DMS79 (cell line): ENCODE measurements at places on chromosomes 3 and 15.

DNA sequence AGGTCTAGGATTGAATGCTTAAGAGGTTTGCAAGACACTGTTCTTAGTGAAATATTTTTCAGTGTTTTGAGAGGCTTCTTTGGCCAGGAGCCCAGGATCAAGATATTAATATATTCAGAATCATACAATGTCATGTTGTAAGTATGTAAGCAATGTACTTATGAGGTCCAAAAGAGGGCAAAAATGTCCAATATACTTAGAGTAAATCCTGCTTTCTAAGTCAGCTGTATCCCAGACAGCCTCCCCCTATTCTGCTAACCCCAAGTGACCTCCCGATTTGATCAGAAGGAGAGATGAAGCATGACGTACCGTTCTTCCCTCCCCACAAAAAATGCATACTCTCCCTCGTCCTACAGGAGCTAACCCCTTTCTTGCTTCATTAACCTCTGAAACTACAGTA, 70.9 kb downstream of the CHAC1 start:
- no peak for DNase-seq

- no peak for DNase-seq
Measured at GRCh38 chr3:119834754-119835370, 53.0 kb downstream of the NR1I2 start.

- no peak for DNase-seq
Measured at GRCh38 chr15:53110999-53111398, 320.9 kb upstream of the ONECUT1 start.

DNA sequence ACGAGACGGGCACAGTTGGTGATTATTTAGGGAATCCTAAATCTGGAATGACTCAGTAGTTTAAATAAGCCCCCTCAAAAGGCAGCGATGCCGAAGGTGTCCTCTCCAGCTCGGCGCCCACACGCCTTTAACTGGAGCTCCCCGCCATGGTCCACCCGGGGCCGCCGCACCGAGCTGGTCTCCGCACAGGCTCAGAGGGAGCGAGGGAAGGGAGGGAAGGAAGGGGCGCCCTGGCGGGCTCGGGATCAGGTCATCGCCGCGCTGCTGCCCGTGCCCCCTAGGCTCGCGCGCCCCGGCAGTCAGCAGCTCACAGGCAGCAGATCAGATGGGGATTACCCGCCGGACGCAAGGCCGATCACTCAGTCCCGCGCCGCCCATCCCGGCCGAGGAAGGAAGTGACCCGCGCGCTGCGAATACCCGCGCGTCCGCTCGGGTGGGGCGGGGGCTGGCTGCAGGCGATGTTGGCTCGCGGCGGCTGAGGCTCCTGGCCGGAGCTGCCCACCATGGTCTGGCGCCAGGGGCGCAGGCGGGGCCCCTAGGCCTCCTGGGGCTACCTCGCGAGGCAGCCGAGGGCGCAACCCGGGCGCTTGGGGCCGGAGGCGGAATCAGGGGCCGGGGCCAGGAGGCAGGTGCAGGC, 318.0 kb downstream of the FGF12 start:
- no peak for DNase-seq

GRCh38 chr3:158368271-158368670, 202.7 kb upstream of the MLF1 start:
- no peak for DNase-seq

GRCh38 chr3:94904156-94904674, 841.4 kb downstream of the NSUN3 start:
- no peak for DNase-seq

GRCh38 chr3:173501931-173502489, 104.5 kb downstream of the NLGN1 start:
- DNase-seq, result no peak

GRCh38 chr3:174358252-174358651, 500.9 kb upstream of the NAALADL2 start:
- no peak for DNase-seq

DNA sequence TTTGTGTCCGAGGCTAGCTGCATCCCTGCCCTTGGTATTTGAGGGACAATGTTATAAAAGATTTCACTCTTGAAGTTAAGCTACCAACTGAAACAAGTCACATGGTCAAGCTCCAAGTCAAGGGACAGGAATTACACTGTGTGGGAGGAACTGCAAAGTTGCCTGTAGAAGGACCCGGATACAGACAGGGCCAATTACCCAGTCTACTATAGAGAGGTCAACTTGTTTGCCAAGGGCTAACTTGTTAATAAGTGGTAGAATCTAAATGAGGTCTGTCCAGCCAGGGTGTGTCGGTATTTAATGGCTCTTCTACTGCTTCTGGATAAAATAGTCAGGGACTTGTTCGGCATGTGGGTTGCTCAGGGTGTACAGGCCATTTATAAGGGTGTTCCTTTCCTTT, 55.7 kb downstream of the PTPRG start:
- no peak for DNase-seq

DNA sequence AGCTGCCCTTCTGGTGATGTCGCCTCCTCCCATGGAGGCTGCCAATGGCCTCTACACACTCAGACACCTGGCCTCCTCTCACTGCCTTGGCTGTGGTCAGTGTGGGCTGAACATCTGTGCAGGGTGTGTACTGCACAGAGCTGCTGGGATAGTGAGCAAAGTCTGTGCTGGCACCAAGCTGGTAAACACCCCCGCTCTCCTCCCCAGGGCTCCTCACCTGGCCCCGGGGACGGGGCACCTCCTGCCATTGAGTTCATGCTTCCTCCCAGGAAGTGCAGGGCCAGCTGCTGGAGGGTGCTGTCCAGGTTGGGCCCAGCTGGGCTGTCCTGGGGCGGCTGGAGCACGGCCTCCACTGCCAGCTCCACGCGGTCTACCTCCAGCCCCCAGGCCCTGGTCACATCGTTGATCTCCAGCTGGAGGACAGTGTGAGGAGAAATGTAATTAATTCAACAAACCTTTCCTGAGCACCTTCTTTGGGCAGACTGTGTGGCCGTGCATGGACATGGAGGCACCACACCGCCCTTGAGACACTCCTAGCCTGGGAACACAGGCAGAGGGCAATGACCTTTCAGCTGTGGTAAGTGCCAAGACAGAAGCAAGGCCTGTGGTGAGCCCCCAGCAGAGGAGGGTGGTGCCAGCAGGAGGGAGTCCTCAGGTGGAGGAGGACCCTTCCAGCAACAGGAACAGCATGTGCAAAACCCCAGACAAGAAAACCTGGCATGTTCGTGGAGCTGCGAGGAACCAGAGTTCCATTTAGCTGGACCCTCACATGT, 6.8 kb downstream of the STOML1 start:
- DNase-seq, result no peak

GRCh38 chr3:133984975-133985374, 44.8 kb downstream of the SLCO2A1 start:
- no peak for DNase-seq

DNA sequence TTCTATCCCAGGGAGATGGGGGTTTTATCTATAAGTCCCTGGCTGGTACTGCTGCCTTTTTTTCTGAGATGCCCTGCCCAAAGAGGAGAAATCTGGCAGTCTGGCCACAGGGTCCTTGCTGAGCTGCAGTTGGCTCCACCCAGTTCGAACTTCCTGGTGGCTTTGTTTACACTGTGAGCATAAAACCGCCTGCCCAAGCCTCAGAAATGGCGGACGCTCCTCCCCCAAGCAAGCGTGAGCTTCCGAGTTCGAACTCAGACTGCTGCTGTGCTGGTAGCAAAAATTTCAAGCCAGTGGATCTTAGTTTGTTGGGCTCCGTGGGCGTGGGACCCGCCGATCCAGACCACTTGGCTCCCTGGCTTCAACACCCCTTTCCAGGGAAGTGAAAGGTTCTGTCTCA, 126.8 kb upstream of the SUCLG2 start:
- DNase-seq, result no peak

GRCh38 chr15:99181545-99181971, 67.8 kb downstream of the TTC23 start:
- no peak for DNase-seq

- DNase-seq, result no peak
Measured at GRCh38 chr3:30048431-30048830, 558.0 kb upstream of the TGFBR2 start.

DNA sequence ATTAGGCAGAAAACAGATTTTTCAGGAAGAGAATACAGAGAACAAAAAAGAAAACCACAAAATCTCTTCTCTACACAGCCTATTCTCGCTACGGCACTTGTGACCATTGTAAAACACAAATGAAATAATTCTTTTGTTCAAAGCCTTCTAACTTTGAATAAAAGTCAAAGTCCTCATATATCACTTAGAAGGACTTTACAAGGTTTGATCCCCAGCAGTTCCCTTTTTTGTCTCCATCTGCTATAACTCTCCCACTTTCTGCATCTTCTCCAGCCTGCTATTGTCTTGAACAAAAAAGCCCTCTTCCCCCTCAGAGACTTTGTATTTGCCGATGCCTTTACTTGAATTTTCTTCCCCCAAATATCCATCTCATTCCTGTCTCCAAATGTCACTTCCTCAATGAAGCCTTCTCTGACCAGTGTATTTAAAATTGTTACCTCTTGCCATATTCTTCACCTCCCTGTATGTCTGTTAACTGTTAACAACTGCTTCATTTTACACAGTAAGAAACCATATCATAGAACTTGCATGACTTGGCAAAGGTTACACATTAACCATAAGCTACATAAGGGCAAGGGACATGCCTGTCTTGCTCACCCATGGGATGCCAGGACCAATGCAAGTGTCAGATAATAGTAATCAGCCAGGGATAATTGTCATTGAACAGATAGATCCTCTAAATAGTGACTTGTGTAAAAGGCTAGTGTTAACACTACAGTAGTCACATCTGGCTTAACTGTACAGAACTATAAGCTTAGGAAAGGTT, 122.4 kb downstream of the CBLB start:
- DNase-seq, result no peak

GRCh38 chr15:96119734-96120133, 210.8 kb upstream of the NR2F2 start:
- no peak for DNase-seq

DNA sequence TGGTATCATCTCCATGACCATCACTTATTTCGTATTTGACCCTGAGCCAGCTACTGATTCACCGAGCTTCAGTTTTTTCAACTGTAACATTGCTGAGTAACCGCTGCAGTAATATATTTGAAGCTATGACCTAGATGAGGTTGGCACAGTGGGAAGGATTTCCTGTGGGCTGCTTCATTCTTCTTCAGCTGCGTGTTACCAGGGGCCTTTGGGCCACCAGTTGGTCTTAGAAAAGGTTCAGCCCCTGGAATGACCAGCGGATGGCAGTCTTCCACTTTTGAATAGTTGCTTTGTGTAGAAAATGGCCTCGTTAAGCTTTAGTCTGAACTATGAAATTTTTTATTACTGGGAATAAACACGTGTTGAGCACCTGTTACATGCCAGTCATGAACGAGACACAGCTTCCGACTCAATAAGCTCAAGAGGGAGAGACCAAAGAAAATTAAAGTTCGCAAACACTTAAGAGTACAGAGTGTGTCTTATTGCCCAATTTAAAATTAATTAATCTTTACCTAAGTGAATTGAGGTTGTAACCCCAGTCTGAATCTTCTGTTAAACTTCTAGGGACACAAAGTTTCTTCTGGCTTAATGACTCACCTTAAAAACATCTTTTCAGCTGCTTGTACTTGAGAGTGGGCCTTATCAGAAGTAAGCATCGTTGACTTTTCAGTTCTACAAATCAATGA, 57.6 kb upstream of the NR2E3 start:
- no peak for DNase-seq

GRCh38 chr3:171327441-171328174, 132.6 kb downstream of the TNIK start:
- DNase-seq, result no peak

GRCh38 chr3:5190147-5190791, 2.8 kb downstream of the EDEM1 start:
- DNase-seq, result peak; percentile 65

GRCh38 chr3:114816052-114816451, 331.0 kb downstream of the ZBTB20 start:
- no peak for DNase-seq

DNA sequence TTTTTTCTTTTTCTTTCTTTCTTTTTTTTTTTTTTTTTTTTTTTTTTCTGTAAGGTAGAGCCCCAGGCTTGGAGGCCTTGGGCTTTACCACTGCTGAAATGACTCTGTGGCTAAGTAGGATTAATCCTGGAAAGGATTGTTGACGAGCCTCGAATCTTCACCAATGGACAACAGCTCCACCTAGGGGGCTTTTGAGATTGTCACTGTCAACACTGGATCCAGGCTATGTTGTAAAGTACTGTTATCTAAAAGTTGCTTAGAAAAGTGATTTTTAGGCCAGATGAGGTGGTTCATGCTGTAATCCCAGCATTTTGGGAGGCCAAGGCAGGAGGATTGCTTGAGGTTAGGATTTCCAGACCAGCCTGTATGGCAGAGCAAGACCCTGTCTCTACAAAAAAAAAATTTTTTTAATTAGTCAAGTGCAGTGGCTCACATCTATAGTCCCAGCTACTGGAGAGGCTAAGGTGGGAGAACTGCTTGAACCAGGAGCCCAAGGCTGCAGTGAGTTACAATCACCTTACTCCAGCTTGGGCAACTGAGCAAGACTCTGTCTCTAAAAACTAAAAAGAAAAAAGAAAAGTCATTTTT, 41.6 kb downstream of the KLHL18 start:
- DNase-seq, result no peak

- no peak for DNase-seq
Measured at GRCh38 chr3:11288786-11289637, 16.8 kb downstream of the ATG7 start.

- no peak for DNase-seq
Measured at GRCh38 chr15:45307230-45307924, 55.3 kb downstream of the SLC28A2 start.

- DNase-seq, result no peak
Measured at GRCh38 chr3:119625451-119626153, 27.9 kb downstream of the PLA1A start.

GRCh38 chr3:56689303-56689702, 6.2 kb upstream of the TASOR start:
- no peak for DNase-seq

DNA sequence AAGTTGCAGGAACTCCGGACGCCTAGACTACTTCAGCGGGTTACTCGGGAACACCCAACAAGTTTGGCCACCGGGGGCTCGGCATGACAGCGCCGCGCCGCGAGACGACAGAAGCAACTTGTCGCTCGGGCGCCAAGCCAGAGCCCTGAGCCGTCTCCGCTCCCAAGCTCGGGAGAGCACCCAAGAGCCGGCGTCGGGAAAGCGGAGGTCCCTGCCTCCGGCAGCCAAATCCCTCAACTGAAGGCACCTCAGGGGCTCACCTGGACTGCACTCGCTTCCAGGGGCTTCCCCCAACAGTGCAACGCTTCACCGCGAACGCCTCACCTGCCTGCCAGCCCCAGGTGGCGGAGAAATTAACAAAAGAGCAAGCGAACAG, 640 bp downstream of the MB21D2 start:
- DNase-seq, result peak; percentile 63

GRCh38 chr3:60856257-60857046, 394.8 kb downstream of the FHIT start:
- no peak for DNase-seq

- DNase-seq, result no peak
Measured at GRCh38 chr3:104628185-104628789, 738.4 kb upstream of the ALCAM start.

- no peak for DNase-seq
Measured at GRCh38 chr3:16319307-16319706, 54.3 kb downstream of the OXNAD1 start.

DNA sequence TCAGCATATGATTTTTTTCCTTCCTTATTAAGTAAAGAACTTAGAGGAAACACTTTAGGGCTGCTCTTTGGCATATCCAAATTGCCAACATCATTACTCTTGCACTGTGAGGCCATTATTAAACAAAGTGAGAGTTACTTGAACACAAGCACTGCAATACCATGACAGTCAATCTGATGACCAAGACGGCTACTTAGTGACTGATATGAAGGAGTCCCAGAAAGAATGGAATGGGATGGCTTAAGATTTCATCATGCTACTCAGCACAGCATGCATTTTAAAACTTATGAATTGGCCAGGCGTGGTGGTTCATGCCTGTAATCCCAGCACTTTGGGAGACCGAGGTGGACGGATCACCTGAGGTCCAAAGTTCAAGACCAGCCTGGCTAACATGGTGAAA, 55.2 kb downstream of the FAM98B start:
- no peak for DNase-seq
